ENCODE measurements at places on chromosomes 12 and 14.

DNA sequence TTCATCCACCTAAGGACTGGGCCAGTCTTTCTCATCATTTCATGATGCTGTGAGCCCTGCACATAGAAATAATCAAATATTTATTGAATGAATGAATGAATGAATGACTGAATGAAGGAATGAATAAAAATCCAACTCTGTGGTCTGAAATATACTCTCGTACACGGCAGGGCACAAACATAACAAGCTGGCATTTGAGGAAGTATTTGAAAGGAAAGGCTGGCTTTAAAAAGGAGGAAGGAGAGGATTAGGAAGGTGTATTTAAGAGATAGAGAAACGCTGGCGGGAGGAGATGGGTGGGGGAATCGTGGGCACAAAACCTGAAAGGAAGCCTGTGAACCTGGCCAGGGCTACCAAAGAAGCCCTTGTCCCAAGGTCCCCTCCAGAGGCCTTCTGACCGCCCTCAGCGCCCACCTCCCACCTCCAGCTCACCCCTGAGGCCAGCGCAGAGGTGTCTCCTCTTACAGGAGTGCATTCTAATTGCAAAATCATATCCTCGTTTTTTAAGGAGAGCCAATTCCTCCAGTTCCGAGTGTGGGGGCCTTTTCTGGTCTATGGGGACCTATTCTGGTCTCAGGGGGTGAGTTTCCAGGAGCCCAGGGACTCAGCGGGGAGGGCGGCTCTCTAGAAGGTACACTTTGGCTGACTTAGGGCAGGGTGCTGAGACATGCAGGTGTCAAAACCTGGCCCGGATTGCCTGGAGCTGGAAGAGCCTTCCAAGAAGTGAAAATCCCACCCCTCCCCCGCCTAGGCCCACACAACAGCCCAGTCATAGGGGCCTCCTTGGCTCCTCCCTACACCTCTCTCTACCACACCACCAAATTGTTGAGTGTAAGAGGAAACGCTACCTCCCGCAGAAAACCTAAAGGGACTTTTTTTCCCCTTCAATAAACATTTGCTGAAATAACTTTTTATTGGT lies 8.7 kb upstream of the JDP2 start:
- no peak for DNase-seq

DNA sequence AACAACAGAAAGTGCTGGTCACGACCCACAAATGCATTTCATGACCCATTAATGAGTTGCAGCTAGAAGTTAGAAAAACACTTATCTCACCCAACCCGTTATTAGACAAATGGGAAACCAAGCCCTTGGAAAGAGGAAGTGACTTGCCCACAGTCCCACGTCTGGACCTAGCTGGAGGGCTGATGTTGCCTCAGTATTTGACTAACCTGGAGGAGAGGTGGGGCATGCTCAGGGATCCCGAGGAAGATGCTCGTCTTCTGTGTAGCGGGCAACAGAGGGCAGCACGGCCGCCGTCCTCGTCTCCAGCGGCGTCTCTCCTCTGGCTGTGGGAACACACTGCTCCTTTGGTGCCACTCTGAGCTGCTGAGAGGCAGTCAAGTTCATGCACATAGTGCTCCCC lies 12.7 kb downstream of the CCND2 start:
- DNase-seq, result no peak

DNA sequence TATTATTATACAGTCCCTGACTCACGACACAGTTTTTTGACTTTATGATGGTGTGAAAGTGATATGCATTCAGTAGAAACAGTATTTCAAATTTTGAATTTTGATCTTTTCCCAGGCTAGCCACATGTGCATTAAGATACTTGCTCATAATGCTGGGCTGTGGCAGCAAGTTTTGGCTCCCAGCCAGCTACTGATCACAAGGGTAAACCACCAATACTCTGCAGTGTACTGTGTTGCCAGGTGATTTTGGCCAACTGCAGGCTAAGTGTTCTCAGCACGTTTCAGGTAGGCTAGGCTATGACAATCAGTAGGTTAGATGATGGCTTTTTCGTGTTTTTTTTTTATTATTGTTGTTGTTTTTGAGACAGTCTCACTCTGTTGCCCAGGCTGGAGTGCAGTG lies 69.4 kb upstream of the ACTN1 start:
- DNase-seq, result no peak

DNA sequence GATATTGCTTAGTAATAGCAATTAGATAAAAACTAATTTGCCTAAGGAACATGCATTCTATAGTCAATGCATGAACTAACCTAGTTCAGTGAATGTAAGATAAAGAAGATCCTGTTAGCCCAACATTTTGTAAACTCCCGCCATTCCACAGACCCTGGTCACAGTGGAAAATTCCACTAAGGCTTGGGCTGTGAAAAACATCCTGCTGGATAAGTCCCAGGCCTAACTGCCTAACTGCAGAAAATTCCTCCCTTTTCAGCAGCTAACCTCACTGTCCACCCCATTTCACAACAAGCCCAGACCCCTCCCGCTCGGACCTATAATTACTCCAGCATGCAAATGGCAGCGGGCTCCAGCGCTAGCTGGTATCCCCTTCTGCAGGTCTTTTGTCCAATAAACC lies 97.9 kb upstream of the GARIN6 start:
- no peak for DNase-seq
